GM13976 (cell line): ENCODE measurements at places on chromosomes 7 and 10.

GRCh38 chr7:99190359-99191009 lies 17.4 kb downstream of the KPNA7 start:
- no peak for DNase-seq

GRCh38 chr10:13102002-13102794 lies 2.2 kb downstream of the OPTN start:
- peak; percentile 45 for DNase-seq

GRCh38 chr7:123608991-123609882 lies 7.6 kb downstream of the ASB15 start:
- no peak for DNase-seq

DNA sequence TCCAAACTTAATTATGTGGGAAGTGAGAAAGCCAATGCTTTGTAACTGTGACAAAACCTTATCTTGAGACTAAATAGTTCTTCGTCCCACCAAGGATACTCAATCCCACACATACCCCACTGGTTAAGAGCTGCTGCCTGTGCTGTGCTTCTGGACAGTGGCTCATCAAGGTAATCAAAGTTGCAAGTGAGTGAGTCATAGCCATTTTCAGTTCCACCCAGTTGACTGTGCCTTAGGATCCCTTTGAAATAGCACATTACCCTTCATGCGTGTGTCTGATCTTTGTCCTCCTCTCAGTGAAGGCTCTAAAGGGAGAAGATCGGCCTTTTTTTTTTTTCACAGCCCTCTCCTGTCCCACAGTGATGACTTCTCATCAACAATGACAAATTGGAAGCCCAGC lies 706.0 kb upstream of the AUTS2 start:
- no peak for DNase-seq

DNA sequence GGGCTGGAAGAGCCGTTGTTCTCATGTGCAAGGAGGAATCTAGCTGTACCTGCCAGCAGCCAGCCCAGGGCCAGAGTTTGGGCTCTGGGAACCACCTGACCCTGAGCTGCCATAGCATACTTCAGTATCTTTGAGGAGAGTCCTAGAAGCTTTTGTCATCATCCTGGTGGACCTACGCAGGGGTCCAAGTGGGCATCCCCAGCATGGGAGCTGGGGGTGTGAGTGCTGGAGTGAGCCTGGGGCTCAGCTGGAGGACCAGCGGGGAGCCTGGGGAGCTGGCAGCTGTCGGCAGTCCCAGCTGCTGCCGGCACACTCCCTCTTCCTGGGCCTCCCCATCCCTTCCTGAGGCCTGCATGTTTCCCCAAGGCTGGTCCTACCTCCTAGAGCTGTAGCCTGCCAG lies 32.5 kb downstream of the C10orf105 start:
- no peak for DNase-seq
